ENCODE measurements at places on chromosomes 3 and 15.

DNA sequence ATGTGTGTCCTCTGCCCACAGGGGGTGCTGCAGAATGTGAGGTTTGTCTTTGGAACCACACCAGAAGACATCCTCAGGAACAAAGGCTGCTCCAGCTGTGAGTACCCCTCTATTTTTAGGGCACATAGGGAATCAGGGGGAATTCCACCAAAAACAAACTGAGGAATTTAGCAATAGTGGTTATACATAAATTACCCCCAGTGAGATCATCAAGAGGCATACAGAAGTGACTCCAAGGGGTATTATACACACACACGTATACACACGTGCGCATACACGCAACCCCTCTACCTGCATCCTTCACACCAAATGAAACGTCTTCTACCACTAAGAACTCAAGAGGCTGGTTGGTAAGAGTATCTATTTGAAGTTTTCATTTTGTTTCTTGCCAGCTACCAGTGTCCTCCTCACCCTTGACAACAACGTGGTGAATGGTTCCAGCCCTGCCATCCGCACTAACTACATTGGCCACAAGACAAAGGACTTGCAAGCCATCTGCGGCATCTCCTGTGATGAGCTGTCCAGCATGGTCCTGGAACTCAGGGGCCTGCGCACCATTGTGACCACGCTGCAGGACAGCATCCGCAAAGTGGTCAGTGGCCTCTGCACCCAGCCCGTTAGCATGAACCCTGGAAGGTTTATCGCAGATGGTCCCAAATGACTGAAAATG, 2.9 kb downstream of the THBS1 start:
- no peak for DNase-seq

GRCh38 chr15:86327230-86327865, 247.7 kb downstream of the AGBL1 start:
- no peak for DNase-seq

GRCh38 chr3:128194843-128195242, 41.6 kb downstream of the EEFSEC start:
- no peak for DNase-seq

DNA sequence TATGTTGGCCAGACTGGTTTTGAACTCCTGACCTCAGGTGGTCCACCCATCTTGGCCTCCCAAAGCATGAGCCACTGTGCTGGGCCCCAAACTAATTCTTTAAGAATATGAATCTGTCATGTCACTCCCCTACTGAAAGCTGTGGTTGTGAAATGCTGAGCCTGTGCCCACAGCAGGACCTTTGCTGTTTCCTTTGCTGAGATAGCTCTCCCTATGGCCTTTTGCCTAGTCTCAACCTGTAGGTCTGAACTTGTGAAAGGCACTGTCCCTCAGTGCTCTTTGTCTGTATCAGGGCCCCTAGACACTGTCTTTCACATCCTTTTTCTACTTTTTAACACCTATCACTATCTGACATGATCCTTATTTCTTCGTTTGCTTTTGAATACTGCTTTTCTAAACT, 62.7 kb upstream of the CCR4 start:
- DNase-seq = no peak

GRCh38 chr3:42301446-42302175, 35.6 kb upstream of the CCK start:
- DNase-seq = no peak
